Activated CD4-positive, alpha-beta T cell treated with anti-CD3 and anti-CD28 coated beads, Interleukin-2, amount 50 U/mL, for 4 hours (primary cell): ENCODE measurements at places on chromosomes 7 and 10.

DNA sequence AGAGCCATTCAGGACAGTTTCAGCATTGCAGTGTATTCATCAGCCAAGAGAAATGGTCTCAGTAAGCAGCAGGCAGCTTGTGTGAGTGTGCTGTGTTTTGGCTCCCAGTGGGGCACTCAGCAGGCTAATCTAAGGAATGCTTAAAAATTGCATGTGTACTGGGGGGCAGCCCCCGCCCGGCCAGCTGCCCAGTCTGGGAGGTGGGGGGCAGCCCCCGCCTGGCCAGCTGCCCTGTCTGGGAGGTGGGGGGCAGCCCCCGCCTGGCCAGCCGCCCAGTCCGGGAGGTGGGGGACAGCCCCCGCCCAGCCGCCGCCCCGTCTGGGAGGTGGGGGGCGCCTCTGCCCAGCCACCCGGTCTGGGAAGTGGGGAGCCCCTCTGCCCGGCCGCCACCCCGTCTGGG, 116.2 kb downstream of the GRID1 start:
- DNase-seq, result no peak

DNA sequence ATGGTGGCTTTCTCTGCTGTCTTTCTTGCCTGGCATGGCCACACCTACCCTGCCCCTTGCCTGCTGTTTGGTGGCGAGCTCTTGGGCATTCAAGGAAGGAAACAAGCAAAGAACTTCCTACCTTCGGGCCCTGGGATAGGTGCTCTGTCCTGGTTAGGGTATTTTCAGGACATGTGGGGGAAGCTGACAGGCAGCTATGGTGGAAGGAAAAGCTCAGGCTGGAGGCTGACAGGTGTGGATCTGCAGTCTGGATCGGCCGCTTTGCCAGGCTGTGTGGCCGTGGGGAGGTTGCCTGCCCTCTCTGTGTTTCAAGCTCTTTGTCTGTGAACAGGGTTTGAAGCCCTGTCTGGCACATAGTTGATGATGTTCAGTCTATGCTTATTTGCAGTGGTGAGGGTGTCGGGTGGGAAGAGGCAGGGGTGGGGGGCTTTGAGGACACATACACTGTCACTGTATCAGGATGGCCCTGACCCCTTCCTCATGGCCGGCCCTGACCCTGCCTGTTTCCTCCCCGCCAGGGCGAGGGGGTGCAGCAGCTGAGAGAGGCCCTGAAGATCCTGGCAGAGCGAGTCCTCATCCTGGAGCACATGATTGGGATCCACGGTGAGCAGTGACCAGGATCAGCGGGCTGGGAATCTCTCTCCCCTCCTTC, 73.7 kb downstream of the MYL10 start:
- no peak for DNase-seq

- no peak for DNase-seq
Observed at GRCh38 chr10:86957471-86958115, at the start of gene MMRN2. TSS of gene MMRN2 (minus strand) at chr10:86957615. CDS start at chr10:86957541, 74 bp downstream.

DNA sequence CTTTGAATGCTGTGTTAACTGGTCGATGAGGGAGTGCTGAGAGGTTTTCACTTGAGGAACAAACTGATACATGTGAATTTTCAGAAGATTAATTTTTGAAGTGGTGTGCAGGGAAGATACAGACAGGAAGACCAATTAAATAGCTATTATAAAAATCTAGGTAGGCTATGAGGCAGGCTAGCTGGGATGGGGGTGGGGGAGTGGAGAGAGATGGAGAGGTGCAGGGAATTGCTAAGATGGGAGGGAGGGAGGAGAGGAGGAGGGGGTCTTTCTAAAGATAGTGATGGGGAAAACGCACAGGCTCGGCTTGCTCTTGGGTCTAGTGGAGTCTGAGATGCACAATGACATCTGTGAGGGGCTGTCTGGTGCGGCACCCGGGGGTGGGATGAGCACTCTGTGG, 15.2 kb downstream of the ATXN7L1 start:
- DNase-seq, result no peak
